ENCODE measurements at places on chromosomes 3 and 15.
A peak's percentile ranks its signal among the peaks of the same experiment; 100 is the strongest.

DNA sequence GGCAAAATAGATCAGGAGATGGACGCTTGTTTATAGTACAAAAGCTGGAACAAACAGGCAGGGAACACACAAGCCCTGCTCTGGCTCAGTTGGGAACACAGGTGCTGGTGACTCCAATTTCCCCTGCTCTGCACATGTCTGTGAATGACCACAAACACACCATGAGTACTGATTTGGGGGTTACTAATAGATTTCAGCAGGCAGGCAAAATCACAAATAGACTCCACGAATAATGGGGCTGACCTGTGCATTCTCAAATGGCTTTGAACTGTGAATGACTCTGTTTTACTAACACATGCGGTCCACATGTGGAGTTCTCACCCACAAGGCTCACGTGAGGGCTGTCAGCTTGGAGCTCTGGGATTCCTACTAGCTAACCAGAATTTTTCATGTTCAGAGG is 3.9 kb downstream of the RTP3 start:
- DNase-seq, result no peak

DNA sequence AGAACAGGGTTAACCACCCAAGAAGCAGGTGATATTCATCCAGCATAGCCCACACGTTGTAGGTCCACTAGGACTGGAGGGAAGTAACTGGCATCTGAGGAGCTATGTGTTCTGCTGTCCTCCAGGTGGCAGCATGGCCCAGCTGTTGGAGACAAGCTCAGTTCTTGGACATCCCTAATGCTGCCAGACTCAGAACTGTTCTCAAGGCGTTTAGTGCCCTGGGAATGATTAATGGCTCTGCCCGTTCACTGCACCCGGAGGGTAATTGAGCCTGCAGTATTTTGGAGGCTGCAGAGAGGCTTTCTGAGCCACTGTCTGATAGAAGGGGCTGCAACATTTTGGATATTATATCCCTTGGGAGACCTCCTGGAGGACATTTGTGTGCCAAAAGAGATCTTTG is 521.3 kb upstream of the SEMA6D start:
- DNase-seq, result peak; percentile 19

- DNase-seq, result no peak
These were observed 20.4 kb downstream of the HACD3 start for GRCh38 chr15:65550681-65551098.

DNA sequence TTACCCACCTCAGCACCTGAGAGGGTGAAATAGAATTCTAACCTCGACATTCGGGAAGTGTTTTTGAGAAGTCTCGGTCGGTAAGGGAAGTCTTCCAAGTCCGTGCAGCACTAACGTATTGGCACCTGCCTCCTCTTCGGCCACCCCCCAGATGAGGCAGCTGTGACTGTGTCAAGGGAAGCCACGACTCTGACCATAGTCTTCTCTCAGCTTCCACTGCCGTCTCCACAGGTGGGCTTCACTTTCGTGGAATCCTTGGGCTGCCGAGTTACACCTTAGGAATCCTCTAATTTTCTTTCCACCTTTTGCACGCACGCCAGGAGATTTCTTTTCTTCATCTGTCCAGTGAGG is 775 bp downstream of the CCNDBP1 start:
- DNase-seq, result peak; percentile 24

DNA sequence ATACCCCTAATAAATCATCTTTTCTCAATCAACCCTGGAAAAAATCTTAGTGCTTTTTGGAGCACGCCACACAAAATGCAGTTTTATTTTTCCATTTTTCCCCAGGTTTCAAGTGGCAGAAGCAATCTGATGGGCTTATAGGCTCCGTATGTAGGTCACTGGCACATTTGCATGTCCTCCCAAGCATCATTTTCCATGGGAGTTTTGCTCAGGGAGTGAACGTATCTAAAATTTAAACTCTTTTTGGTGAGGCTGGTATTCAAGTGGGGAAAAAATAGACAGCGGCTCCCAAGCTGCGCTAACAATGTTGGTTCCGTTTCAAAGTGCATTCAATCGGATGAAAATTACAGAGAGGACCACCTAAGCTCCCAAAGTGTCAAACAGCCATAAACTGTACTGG is 233.4 kb downstream of the MEX3B start:
- DNase-seq, result no peak

DNA sequence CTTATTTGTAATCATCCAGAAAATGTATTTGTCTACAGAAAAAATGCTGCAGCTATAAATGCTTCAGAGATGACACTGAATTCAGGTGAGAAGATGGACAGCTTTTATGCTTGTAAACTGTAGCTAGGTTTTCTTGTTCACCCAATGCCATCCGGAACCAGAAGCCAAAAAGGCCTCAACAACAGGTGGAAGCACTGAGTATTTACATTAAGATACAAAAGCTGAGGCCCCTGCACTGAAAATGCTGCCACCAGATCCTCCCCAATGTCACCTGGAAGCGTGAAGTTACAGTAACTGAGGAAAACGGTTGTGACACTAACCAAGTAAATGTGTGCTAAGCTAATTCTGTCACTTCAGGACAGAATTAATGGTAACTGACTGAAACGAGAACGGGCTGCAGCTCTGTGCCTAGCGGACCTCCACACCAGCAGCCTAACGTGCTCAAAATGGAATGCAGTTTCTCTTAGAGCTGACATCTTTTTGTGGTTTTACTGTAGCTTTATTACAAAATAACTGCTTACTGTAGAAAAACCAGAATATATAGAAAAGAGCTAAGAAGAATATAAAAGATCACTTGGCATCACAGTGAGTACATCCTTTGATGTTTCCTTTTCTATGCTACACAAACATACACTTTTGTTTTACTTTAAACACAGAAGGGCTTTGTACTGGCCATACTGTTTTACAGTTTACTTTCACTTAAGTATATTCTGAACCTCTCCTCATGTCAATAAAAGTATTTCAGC is 7.6 kb downstream of the CHSY1 start:
- DNase-seq, result no peak

DNA sequence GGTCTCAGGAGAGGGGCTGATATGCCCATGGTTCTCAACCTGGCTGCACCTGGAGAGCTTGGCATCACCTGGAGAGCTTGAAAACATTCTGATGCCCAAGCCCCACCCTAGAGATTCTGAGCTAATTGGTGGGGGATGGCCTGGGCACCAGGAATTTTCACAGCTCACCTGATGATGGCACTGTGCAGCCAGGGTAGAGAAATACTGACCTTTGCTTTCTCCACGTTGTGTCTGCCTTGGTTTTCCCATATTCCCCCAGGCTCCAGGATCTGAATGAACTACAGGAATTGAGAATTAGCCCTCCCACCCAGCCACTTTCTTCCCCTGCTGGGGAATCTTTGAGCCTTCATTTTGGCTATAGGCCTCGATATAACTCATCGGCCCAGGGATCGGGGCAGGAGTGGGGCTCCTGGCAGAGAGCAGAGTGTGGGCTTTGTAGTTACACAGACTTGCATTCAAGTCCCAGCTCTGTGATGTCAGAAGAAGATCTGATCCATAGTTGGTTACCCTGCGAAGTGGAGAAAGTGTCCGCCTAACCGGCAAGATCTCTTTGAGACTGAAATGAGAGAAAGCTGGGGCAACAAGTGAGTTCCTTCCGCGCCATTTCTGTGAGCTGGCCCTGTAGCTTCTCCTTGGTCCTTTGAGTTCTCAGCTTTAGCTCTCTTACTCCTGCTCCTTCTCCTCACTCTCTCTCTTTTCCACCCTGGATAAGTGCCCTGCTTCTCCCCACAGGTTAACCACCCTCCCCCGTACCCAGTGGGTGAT is 33.1 kb upstream of the UBE2Q2 start:
- DNase-seq, result no peak

GRCh38 chr3:152172460-152172859 is 96.3 kb upstream of the MBNL1 start:
- no peak for DNase-seq

- no peak for DNase-seq
These were observed 94.1 kb downstream of the ASB7 start for GRCh38 chr15:100696452-100696851.

DNA sequence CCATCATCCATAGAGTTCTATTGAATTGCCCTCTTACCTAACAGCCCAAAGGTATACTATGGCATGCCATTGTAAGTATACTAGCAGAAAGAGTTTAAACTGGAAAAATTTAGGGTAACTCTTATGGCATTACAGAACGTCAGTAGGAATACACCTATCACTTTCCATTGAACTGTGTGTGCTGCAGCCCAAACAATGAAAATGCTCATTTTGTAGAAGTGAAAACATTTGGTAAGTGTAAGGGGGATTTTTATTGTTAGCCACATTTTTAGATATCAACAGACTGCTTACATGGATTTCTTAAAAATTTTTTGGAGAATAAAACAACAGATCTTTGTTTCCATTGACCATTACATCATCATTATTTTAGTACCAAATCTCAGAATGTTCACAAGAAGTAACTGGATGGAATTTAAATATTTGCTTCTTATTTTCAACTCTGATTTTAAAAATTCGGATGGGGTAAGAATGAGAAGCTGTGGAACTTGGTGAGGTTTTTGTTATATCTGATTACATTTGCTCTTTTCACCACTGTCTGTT is 245.9 kb downstream of the UBE2E2 start:
- DNase-seq, result no peak

DNA sequence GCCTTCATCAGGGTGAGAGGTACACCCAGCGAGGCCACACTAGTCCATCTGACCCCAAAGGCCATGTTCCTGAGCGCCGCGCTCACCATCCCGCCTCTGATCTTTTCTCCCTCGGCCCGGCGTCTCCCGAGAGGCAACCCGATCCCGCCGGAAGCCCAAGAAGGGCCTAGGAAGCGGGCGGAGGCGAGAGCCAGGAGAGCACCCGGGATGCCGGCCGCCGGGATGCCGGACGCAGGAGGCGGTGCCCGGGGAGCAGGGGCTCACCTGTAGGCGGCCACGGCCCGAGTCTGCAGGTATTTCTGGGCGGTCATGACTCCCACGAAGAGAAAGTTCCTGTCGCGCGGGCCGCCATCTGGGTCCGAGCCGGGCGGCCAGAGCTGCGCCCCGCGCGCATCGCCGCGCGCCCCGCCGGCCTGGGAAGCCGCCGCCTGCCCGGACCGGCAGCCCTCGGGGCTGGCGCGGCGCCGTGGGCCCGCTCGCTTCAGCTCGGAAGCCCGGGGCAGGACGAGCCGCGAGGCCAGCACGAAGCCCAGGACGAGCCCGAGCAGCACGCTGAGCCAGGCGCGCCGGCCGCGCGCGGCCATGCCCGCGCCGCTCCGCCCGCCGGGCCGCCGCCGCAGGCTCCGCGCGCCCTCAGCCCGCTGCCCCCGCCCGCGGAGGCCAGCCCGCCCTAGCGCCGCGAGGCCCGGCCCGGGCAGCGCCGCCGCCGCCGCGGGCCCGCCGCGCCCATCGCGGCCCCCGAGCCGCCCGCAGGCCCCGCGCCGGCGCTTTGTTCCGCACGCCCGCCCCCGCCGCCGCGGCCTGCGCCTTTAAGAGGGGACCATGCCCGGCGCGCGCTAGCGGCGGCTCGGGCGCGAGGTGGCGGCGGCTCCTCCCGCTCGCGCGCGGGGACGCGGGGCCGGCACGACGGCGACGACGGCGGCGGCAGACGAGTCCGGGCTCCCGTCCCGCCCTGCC is 697 bp downstream of the CHSY1 start:
- DNase-seq, result no peak

DNA sequence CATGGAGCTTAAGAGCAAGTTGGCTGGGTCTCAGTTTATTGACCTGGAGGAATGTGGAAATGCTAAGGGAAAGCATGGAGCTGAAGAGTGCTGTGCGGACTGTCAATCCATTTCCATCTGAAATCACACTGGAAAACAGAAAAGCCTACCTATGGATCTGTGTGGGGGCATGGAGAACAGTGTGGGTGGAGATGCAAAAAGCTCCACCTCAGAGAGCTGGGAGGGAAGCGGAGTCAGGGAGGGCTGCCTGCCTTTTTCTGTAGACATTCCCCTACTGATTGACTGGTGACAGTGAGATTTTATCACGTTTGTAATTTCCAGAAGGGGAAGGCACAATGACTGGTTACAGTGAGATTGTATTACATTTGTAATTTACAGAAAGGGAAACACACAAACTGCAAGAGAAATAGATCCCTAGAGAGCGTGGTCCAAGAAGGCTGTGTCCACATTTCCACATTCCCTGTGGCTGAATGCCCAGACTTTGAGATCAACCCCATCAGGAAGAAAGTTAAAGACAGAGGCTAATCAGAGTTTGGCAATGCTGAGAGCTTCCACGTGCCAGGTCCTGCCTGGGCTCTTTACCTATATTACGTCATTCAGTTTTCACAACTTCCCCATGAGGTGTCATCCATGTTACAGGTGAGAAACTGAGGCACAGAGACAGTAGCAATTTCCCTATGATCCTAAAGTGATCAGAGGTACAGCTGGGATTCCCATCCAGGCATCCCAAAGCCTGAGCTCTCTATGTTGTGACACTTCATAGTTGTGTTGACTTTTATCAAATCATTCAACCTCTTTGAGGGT is 67.7 kb upstream of the NSMCE3 start:
- DNase-seq, result no peak

DNA sequence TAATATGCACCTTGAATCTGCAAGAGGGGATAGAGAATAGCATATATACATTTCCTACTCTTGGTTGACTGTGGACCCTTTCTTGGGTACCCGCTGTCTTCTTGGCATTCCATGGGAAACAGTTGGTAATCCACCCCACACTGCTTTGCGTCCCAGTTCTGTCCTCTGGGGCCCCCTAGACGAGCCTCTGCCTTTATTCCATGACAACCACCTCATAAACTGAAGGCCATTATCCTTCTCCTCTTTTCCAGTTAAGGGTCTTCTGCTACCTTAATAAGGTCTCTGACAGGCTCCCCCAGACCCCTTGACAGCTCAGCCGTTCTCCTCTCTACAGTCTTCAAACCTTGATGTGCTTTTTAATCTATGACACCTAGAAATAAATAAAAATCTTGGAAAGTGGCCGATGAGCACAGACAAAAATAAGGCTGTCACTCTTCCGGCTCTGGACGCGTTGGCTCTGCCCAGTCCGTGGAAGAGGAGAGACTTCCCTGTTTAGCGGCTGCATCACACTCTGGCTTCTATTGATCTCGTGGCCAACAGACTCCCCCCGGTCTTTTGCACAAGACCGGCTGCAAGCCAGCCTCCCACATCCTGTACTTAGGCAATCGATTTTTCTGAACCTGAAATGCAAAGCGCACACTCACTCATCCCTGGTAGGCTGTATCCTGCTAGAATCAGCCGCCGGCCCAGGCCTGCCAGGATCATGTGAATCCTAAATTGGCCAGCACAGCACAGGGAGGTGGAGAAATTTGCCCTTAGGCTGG is 251.0 kb upstream of the TLE3 start:
- peak; percentile 30 for DNase-seq

GRCh38 chr15:84748274-84749110 is at the start of gene ZNF592:
TSS of gene ZNF592 (plus strand) at chr15:84748592. CDS start at chr15:84782676, 34,084 bp downstream.
- DNase-seq, result no peak

DNA sequence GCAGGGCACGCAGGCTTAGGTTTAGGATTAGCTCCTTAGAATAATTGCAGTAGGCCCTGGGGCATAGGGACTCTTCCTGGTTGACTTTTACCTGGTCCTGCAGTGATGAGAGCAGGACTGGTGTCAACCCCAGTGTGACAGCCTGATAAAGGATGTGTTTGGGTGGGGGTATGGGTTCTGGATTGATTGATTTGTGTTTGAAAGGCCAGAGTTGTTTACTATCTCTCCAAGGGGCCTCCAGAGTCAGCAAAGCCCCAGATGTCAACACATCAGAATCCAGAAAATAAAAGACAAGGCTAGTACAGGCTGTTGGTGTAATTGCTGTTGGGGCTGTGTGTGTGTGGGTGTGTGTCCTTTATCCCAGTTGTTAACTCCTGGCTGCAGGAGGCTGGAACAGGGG is 122.3 kb downstream of the CHRNA7 start:
- DNase-seq, result no peak

Data from KG1 (cell line).